Brain (organoid and tissue), 16 donors: ENCODE measurements at places on chromosomes 5 and 9.
A peak's percentile ranks its signal among the peaks of the same experiment; 100 is the strongest.

DNA sequence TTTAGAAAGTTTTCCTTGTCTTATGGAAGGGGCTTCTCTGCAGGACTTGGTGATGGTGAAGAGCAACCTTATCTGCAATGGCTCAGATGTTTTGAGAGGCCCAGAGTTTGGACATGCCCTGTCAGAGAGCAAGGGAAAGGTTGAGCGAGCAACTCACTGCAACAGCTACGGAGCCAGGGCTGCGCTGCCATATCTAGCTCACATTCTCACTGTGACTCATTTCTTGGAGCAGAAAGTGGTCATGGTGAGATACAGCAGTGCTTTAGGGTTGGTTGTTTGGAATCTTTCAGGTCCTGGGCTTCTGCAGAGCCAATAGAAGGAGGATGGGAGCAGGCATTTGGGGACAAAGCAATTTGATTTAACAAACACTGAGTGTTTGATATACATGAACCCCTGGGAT, 12.3 kb downstream of the GLRA1 start:
- DNase-seq, result no peak

- no peak for DNase-seq
Observed at GRCh38 chr9:88927510-88927909, 63.8 kb upstream of the S1PR3 start.

DNA sequence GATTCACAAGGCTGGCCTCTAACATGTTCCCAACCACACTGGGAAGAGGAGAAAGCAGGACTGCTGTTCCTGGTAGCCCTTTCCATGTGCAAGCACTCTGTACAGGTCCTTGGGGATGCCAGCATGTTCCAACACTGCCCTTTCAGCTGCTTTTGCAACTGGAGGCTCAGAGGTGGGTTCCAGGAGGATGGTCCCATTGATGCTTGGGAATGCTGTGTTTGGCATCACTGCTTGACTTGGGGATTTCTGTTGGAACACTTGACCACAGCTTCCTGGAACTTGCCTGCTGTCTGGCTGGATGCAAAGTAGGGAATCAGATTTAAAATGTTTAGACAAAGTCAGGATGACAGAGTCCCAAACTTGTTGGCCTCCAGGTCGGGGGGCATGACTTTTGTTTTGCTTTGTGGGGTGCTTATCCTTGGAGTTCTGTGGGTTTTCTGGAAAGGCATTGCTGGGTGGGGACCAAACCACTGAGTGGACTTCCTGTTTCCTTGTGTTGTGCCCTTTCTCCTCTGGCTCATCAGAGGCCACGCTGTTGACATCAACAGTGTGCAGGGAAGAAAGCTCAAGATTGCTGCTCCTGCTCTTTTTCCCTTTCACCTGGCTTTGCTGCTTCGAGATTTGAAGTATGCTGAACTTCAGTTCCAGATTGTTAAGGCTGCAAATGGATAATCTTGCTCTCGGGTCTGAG, 148.5 kb upstream of the RPS23 start:
- DNase-seq, result no peak

- DNase-seq, result peak; percentile 68
Observed at GRCh38 chr9:127897193-127897692, 2.2 kb downstream of the ST6GALNAC6 start.

- DNase-seq, result peak; percentile 27
Observed at GRCh38 chr9:126956917-126957686, 42.5 kb downstream of the RALGPS1 start.

DNA sequence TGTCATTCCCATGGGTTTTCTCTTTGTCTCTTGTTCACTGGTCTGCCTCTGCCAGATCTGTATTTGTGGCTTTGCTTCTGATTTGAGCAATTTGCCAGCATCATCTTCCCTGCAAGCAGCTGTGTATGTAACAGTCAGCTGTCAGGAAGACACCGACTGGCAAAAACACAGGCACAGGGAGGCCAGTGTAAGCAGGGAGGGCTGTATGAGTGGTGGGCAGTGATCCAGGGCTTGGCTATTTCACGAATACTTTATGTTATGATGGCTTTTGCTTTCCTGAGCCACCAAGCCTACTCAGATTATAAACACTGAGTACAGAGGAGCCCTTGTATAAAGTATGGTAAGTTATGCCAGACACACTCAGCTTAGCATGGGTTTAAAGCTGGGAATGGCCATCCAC, 11.6 kb downstream of the BNIP1 start:
- peak; percentile 12 for DNase-seq

DNA sequence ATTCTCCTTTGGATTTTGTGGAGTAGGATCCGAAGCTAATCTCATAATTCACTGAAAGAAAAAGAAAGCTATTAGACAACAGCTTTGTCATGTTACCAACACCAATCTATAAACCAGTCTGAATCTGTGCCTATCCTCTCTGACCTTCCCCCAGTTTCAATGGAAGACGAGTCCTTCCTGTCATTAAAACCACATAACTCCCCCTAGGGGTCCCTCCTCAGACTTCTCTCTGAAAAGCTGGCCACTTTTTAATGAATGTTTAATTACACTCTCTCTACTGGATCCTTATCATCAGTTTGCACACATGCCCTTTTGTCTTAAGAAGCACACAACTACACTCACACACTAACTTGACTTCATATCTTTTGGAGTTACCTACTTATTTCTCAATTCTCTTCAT, 98.0 kb upstream of the TSLP start:
- no peak for DNase-seq

- DNase-seq, result no peak
Observed at GRCh38 chr5:151775025-151775606, 3.4 kb downstream of the G3BP1 start.

GRCh38 chr5:72597456-72597948, 90.3 kb upstream of the ZNF366 start:
- DNase-seq, result peak; percentile 66

DNA sequence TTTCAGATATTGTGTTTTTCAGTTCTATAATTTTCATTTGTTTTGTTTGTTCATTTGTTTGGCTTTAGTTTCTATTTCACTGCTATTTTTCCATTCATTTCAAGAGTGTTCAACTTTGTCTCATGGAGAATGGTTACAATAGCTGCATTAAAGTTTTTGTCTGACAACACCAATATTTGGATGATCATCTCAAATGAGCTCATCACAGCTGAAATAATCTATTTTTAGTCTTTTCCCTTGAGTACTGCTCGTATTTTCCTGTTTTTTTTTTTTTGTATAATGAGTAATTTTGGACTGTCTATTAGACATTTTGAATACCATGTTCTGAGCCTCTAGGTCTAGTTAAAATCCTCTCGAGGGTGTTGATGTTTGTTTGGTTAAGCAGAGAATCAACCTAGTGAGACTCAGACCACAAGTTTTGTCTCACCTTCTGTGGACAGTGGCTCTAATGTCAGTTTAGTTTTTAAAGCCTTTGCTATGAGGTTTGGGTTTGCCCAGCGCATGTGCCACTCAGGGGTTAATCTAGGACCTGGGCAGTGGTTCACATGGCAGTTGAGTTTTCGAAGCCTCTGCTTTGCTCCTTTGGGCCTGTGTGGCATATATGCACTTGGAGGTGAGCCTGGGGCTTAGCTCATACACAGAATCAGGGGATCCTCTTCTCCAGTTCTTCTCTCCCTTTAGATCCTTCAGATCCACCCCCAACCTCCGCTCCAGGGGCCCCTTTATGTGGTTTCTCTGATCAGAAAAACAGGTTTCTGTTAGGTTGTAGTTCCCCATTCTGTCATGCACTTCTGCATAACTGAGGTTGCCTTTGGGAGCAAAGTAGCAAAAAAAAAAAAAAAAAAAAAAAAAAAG, 79.8 kb downstream of the ARSB start:
- DNase-seq, result no peak

GRCh38 chr5:132027027-132027426, 15.6 kb upstream of the ACSL6 start:
- no peak for DNase-seq

- DNase-seq, result no peak
Observed at GRCh38 chr5:106510321-106510720, 1160.4 kb downstream of the EFNA5 start.

- no peak for DNase-seq
Observed at GRCh38 chr9:123138163-123138562, 104.7 kb downstream of the GPR21 start.

DNA sequence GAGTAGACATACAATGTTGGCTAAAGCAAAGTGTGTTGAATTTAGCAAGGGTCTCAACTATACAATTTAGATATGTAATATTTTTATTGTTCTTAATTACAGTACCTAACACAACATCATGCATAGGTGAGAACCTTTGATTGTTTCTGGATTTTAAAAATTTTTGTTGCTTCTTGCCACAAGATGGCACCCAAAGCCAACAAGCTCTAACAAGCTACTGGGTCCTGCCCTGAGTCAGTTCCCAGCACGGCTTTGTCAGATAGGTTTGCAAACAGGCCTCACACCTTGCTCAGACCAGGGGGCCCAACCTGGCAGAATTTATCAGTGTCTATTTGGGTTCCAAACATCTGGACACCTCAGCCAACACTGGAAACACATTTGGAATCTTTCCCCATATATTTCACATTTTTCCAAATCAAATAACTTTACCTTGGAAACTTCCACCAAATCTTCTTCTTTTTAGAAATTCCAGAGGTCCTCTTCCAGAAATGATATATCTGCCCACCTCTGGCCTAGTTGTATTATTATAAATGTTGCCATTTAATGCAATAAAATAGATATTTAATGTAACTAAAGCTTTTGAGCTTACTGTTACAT, 49.5 kb upstream of the EGFLAM start:
- DNase-seq, result peak; percentile 60

DNA sequence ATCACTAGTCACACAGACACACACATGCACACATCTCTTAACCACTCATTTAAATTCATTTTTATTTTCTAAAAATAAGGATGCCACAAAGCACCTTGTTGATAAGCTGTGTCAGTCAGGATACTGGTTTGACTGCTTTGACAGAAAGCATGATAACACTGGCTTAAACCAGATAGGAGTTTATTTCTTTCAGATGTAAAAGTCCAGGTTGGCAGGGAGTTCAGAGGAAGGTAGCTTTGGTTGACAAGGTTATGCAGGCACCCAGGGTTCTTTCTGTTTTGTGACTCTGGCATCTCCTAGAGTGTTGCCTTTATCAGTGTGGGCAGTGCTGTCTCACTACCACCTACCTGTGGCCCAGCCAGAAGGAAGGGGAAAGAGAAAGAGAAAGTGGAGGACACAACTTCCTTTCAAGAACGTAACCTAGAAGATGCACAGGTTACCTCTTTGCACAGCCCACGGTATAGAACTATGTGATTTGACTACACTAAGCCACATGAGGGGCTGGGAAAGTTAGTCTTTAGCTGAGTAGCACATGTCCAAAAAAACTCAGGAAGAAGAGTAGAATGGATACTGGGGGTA, 334.7 kb downstream of the OSTF1 start:
- DNase-seq, result no peak

DNA sequence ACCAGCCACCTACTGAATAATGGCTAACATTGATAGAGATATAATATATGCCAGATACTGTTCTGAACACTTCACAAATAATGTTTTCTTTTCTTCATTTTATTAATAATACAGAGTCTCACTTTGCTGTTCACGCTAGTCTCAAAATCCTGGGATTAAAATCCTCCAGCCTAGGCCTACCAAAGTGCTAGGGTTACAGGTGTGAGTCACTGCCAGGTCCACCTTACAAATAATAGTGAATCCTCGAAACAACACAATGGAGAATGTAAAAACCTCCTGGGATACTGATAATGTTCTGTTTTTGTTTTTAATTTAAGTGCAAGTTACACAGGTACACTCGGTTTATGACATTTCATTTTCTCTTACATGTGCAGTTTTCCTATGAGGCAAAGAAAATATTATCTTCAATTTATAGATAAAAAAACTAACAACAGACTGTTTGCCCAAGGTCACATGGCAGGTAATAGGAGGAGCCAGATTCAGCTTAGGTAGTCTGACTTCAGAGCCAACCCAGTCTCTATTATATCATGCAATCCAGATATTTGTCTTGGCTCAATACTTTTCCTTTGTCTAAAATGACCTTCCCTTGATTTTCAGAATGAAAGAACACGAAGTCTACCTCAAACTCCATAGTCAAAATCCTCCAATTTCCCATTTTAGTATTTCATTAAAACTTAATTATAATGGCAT, 7.8 kb downstream of the ZFR start:
- DNase-seq, result no peak

- no peak for DNase-seq
Observed at GRCh38 chr5:93280518-93280917, 300.5 kb downstream of the NR2F1-AS1 start.

GRCh38 chr5:168184103-168184502, 107.3 kb upstream of the WWC1 start:
- DNase-seq, result no peak

DNA sequence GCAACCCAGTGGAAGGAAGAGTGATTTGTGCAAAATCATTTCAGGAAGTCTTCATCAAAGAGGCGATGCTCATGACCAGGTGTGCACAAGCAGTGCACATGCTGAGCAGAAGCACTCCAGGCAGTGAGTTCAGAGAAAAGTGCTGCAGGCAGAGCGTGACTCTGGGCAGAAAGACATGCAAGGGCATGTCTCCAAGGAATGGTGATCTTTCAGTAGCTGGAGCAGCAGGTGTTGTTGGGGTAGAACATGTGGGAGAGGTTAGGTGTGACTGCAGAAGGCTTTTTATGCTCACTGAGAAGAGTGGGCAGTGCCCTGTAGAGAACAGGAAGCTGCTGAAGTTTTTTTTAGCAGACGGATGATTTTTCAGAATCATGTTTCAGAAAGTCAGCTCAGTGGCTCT, 545.4 kb upstream of the TLE4 start:
- DNase-seq, result no peak

- DNase-seq, result no peak
Observed at GRCh38 chr9:18730241-18730640, 256.3 kb downstream of the ADAMTSL1 start.

GRCh38 chr9:12094046-12094445, 599.1 kb upstream of the TYRP1 start:
- no peak for DNase-seq

- DNase-seq, result no peak
Observed at GRCh38 chr5:104498281-104498680, 935.7 kb upstream of the NUDT12 start.

- DNase-seq, result no peak
Observed at GRCh38 chr5:157336423-157336744, 70.5 kb downstream of the CYFIP2 start.

GRCh38 chr5:41637424-41637823, 127.0 kb upstream of the PLCXD3 start:
- no peak for DNase-seq

- DNase-seq, result no peak
Observed at GRCh38 chr5:172235132-172235780, 41.3 kb downstream of the EFCAB9 start.

GRCh38 chr9:5869315-5870019, 21.2 kb upstream of the MLANA start:
- no peak for DNase-seq

DNA sequence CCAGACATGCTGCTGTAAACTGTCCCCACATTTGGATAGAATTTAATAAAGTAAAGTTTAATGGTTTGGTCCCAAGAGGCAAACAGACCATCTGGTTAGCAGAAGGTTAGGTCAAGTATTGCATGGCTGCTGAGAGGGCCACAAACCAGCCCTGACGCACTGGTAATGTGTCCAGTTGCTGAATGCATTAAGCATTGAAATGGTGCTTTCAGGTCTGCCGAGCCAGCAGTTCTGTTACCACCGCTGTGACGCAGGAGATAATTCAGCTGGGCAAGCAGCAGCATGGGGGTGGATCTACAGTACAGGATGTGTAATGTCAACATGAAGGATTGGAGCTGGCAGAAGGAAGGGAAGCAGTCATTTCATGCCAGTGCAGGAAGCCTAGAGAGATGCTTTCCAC, 16.0 kb downstream of the ZNF462 start:
- DNase-seq, result peak; percentile 69

GRCh38 chr9:23962101-23962500, 136.1 kb upstream of the ELAVL2 start:
- DNase-seq, result no peak

GRCh38 chr9:22457448-22457847, 10.8 kb downstream of the DMRTA1 start:
- DNase-seq, result no peak
